Fibroblast of skin of left quadriceps (primary cell): ENCODE measurements at places on chromosomes 3 and 15.

DNA sequence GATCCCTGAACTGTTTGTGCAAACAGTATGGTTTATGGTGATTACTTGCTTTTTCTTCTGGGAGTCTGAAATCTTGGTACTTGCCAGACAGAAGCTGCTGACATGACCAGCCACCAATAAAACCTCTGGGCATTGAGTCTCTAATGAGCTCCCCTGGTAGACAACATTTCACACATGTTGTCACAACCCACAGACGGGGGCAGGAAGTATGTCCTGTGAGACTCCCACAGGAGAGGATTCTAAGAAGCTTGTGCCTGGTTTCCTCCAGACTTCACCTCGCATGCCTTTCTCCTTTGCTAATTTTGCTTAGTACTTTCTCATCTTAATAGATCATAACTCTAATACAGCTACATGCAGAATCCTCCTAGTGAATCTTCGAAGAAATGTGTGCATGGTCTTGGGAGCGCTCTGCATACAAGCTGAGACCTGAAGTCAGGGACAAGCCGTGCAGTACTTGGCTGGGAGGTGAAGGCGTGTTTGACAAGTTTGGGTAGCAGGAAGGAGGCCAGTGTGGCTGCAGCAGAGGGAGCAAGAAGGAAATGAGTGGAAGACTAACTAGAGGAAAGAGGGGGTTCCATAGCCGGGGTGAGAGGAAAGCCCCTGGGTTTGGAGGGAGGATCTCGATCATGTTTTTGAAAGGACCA lies 49.0 kb downstream of the B3GNT5 start:
- DNase-seq: no peak

DNA sequence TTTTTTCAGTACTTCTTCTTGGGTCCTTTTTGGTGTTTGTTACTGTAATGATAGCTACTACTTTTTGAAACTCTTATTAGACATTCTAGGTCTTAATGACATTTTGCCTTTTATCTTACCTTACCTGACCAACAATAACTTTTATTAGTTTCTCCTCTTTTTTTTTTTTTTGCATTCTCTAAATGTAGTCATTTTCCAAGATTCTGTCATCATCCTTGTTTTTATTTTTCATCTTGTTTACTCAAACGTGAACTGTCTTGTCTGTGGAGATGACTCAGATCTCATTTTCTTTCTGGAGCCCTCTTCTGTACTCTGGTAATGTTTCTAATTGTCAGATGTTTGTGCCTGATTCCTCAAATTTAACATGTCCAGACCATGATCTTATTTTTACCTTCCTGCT lies 2.9 kb downstream of the ABHD5 start:
- no peak for DNase-seq

DNA sequence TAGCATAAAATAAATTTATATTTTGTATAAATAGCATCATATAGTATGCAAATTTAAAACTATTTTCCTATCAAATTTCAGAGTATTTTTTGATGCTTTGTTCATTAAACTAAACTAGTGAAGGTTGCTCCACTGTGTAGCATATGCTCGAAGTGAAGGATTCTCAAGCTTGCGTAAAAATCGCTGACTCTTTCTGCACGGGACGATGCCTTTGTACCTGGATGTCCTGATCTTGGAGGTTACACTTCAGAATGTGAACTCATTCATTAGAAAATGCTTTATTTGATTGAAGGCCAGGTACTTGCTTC lies 305.0 kb downstream of the WDR72 start:
- DNase-seq: no peak

DNA sequence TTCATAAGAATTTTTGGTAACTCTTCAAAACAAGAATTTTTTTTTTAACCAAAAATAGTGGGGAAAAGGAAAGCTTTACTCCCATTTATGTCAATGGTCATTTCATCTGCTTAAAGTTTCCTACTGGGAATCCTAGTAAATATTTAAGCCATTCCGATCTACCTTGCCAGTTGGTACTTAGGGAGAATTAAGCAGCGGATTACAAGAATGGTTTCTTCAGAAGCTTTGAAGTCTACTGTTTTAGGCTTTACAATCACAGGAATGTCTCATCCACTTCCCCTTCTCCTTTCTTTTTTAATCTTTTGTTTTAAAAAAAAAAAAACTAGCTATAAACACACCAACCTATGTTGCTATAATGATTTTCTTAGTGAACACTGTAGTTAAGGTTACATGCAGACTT lies 341.4 kb upstream of the ATP11B start:
- no peak for DNase-seq

DNA sequence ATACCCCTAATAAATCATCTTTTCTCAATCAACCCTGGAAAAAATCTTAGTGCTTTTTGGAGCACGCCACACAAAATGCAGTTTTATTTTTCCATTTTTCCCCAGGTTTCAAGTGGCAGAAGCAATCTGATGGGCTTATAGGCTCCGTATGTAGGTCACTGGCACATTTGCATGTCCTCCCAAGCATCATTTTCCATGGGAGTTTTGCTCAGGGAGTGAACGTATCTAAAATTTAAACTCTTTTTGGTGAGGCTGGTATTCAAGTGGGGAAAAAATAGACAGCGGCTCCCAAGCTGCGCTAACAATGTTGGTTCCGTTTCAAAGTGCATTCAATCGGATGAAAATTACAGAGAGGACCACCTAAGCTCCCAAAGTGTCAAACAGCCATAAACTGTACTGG lies 233.4 kb downstream of the MEX3B start:
- no peak for DNase-seq

DNA sequence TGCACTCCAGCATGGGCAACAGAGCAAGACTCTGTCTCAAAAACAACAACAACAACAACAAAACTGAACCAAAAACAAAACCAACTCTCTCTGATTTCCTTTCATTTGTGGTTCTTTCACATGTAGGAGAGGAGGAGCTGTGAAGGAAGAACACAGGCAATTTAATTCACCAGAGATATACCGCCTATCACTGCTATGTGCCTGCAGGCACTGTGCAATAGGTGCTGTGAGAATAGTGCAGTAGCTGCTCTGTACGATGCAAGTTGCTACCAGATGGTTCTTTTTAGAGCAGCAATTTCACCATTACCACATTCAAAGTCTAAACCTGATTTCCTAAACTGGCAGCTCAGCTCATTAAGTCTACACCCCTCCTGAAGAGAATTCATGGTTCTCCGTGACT lies 11.3 kb upstream of the PROK2 start:
- no peak for DNase-seq

DNA sequence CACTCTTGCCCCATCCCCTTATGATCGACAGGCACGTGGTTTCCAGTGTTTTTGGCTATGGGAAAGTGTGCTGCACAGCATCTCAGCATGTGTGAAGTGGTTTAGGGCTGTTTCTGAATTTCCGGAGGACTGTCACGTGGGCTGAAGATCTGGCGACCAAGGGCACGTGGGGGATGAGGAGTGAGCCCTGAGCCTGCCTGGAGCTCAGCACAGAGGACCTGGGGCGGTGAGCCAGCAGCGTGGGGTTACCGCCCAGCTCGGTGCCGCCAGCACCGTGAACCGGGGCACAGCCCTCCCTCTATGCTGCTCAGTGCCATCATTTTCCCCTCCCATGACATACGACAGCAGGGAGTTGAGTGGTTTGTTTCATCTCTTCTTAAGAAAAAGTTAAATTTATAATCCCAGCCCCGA lies 150.2 kb downstream of the DNAJB8 start:
- no peak for DNase-seq

DNA sequence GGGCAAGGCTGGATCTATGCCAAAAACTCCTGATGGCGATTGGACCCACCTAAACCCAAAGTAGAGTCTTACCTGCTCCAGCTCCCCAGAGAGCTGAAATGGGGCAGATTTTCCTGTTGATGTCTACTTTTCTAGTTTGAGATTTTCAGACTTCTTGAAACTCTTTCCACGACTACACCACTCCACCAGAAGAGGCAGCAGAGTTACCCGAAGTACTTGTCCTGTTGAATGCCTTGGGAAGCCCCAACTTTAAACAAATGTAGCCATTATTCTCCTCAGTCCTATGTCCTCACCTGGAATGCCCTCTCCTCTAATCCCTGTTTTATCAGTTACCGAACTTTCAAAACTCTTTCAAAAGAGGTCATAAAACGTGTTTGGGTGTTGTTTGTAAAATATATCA lies 843.8 kb downstream of the VGLL3 start:
- DNase-seq: no peak

DNA sequence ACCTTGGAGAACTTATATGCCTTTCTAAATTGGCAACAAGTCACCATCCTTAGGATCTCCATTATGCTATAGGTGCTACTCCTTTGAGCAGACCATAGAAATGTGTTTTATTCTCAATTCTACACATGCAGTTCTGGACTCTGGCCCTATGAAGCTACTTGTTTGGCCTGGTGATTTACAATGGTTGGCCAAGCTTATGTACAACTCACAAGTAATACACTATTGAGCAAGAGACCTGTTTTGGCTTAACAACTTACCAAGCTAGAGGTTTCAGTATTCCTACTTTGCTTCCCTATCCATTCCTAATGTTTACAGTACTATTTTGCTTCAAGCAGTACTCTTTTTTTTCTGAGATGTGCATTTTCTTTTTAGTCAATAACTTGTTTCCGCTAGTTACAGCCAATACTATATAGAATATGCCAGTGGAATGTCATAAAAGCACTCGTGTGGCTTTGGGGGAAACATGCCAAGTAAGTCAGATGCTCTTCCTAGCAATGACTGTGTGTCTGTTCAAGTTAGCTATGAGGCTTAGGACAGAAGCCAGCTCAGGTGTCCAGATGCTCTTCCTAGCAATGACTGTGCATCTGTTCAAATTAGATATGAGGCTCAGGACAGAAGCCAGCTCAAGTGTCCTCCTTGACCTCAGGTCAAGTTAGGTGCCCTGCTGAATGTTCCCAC lies 174.9 kb upstream of the SEMA6D start:
- no peak for DNase-seq

DNA sequence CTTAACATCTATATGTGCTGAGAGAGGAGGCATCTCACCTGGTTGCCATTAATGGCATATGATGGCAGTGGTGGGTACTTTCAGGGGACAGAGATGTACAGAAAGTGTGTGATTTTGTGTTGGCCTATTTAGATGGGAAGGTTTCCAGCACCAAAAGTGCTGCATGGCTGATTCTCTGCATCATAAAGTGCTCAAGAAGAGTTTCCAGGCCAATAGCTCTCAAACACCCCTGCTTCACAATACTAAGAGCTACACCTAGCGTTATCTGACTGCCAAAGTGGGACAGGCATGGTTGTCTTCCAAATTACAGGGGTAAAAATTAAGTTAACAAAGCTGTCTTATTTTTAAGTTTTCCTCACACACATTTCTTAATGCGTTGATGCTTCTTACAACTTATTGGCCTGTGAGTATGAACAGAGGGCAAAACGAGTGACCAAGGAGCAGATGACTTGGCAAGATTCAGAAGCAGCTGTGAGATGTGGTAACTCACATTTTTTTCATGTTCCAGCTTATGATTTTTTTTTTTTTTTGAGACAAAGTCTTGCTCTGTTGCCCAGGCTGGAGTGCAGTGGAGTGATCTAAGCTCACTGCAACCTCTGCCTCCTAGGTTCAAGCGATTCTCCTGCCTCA lies 41.4 kb upstream of the VEPH1 start:
- no peak for DNase-seq

- DNase-seq: no peak
Observed at GRCh38 chr15:50252556-50252955, 13.0 kb downstream of the HDC start.

DNA sequence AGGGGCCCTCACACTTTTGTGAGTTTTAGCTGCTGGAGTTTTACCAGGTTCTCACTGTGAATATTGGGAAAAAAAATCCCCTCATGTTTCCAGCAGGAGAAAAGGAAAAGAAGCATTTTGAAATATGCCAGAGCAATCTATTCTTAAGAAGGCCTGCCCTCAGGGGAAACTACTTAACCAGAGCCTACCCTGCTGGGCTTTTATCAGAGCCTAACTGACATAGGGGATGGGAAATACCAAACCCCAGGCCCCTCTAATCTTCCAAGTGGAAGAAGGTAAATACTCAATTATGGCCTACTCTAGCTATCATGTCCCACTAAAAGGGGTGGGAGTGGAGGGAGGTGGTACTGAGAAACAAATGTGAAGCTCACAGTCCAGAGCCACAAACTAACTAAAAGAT lies 68.7 kb upstream of the NMNAT3 start:
- DNase-seq: no peak

- no peak for DNase-seq
Observed at GRCh38 chr3:52494886-52495495, at the start of gene STAB1. TSS of gene STAB1 (plus strand) at chr3:52495338. CDS start at chr3:52495414, 76 bp downstream.

- no peak for DNase-seq
Observed at GRCh38 chr15:93274257-93274656, 185.2 kb upstream of the RGMA start.
